Activated naive CD8-positive, alpha-beta T cell treated with anti-CD3 and anti-CD28 coated beads, Interleukin-2, amount 10 ng/mL, durations not matched to agents 7 days and 5 days (primary cell): ENCODE measurements at places on chromosomes 11 and 22. TPM values are rescaled to one million over a fixed set of nuclear protein-coding genes. Genes with fewer than 3 reads are reported as not detected.

- DNase-seq, result no peak
Measured at GRCh38 chr11:100752371-100753171, 65.5 kb downstream of the ARHGAP42 start.

GRCh38 chr11:35968386-35969088 lies 24.7 kb downstream of the LDLRAD3 start:
- DNase-seq, result no peak

DNA sequence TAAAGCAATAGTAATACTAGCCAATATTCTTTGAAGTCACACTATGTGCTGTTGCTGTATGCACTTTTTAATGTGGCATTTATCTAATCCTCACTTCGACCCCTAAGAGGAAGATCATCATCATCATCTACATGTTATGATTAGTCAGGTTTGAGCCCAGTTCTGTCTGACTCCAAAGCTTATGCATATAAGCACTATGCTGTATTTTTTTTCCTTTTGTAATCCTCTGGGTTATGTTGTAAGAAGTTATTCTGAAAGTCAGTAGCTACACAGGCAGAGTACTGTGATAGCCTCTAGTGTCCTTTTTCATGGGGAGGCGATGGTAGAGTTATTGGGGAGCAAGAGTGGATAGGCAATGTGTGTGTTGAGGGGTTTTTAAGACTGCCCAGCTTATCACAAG lies 11.1 kb downstream of the MMP20 start:
- no peak for DNase-seq

C11orf86 gene
- total RNA-seq, result not detected

DNA sequence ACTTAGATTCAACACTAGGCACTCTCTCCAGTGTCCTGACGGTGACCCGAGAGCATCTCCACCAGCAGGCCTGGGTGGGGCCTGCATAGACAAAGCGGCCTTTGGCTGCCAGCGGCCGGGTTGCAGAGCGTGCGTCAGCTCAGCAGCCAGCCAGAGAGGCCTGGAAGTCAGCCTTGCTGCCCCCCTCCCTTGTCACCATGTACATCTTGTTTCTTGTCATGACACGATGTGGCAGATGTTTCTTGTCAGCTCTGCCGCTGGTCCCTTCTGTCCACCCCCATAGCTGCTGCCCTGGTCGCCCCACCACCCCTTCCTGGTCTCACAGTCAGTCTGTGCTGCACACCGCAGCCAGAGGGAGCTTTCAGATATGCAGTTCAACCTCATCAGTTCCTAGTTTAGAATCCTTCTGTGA lies 33.1 kb upstream of the CBX7 start:
- no peak for DNase-seq

USP2 gene
- total RNA-seq, result 0.83 TPM

GGTLC3 gene
- not detected for total RNA-seq

- no peak for DNase-seq
Measured at GRCh38 chr11:110148775-110149744, 55.9 kb downstream of the ZC3H12C start.

SEPTIN3 gene
- total RNA-seq, result 0.31 TPM

DNA sequence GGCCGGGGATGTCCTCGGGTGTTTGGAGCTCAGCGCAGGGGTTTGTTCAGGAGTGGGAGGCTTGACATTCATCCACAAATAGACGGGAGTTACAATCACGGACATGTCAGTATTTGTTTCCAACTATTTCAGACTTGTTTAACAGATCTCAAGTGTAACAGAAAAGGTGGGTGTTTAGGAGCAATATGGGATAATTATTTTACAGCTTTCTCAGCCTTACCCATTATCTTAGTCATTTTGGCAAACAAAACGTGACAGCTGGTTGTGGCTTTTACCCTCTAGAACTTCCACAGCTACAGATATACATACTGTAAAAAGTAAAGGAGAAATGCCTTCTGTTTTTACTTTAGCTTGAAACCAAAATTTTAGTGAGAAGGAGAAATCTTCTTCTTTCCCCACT lies 178.7 kb upstream of the TMEM45B start:
- no peak for DNase-seq

PGA5 gene
- not detected for total RNA-seq

SLC22A12 gene
- not detected for total RNA-seq
